ENCODE measurements at places on chromosomes 1 and 21.

DNA sequence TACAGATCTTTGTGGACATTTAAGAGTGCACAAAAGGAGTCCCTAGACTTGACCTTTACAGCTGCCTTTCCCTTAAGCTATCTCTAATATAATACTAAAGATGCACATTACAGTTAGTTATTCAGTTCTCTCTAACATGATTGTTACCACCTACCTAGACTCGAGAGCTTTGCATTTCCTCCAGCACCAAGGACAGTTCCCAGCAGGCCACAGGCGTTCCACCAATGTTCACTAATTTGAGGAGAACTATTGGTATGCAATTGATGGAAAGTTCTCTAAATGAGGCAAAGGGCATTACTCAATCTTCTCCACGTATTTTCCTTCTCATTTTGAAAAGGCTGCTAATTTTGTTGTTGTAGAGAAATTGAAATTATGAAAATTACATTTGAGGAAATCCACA lies 5.4 kb upstream of the NTNG1 start:
- DNase-seq: peak; percentile 57

- DNase-seq: peak; percentile 52
These were observed 697 bp downstream of the PRDM16 start for GRCh38 chr1:3069491-3070308.

DNA sequence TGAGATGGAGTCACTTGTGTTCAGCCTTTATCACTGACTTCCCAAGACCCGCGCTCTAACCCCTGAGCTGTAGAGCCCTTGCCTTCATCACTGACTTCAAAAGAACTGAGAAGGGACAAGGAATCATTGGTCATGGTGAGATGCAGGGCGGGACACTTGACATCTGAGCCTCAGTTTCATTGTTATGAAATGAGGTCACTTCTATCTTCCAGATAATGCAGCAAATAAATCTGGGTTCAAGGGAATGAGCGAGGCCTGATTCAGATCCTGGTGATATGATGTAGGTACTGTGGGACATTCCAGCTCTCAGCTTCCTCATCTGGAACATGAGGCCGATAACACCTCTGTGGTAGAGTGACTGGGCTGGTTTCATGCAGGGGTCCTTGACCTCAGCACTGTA lies 13.8 kb downstream of the KAZN start:
- DNase-seq: no peak

DNA sequence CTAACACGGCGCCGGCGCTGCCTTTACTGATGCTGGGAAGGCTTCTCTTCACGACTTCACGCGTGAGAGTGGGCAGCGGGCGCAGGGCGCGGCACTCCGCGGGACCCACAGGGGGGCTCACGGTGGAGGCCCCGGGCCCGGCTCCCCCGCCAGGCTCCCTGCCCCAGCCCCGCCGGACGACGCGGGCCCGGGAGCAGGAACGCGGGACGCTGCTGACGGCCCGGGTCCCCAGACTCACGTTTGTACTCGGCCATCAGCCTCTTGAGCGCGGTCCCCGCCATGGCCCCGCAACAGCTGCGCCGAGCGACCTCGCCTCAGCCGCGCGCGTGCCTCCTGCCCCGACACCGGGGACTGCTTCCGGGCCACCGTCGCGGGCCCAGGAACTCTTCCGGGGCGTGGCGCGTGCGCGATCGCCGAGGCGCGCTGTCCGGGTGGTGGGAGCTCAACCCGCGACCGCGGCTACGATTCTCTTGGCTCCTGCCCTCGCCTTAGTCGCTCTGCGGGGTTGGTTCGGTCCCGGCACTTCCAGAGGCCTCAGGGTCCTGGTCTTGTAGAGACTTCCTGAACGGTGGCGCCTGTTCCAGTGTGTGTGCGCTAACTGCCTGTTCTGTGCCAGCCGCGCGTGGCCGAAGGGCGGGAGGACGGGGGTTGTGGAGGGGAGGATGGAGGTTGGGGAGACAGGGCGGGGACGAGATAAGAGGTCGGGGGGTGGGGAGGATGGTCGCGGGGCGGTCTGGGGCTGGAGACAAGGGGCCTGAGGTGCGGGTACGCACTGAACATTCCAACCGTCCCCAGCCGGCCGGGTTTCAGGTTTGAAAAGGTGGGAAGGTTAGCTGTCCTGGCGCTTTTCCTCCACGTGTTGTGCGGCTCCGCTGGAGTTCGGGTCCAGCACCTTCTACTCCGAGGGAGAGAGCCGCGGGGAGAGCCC lies at the start of gene UBE2G2:
UBE2G2 (minus strand) TSS at position 353 of the 928 bp plus-strand sequence; CDS start at position 281, 72 bp downstream.
- DNase-seq: peak; percentile 78

GRCh38 chr1:178263341-178263740 lies 169.4 kb downstream of the RASAL2 start:
- peak; percentile 55 for DNase-seq

DNA sequence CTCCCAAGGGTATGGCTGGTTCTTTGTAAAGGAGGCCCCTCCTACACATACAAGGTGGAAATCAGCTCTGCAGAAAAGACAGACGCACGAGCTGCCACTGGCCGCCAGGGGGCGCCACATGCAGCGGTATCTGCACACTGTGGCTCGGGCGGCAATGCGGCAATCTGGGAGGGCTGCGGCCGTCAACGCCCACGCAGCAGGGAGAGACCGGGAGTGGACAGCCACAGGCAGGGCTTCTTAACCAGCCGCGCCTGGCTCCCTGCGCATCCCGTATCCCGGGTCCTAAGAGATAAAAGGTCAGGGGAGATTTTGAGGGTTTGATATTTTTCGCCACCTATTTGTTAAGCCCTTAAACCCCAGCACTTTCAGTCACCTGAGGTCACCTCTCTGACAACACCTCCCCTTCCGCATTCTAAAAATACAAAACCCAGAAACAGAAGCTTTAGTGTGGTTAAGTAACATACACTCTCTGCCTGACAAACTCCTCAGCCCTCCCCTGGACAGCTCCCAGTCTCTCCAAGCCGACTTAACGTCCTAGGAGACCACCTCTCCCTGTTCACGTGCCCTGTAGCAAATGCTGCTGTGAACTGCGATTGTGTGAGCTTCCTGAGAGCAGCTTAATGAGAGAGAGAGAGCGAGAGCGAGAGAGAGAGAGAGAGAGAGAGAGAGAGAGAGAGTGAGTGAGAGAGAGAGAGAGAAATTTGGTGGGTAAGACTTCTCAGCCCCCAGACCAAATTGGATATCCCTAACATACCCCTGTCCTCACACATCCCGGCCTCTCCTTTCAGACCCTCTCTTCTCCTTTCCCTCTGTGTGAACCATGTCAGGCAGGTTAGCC lies 13.5 kb upstream of the KCNA2 start:
- peak; percentile 62 for DNase-seq

- no peak for DNase-seq
These were observed 31.4 kb downstream of the RABGAP1L start for GRCh38 chr1:174190691-174191199.

- DNase-seq: peak; percentile 51
These were observed 38.9 kb downstream of the CCDC18 start for GRCh38 chr1:93219443-93219842.

DNA sequence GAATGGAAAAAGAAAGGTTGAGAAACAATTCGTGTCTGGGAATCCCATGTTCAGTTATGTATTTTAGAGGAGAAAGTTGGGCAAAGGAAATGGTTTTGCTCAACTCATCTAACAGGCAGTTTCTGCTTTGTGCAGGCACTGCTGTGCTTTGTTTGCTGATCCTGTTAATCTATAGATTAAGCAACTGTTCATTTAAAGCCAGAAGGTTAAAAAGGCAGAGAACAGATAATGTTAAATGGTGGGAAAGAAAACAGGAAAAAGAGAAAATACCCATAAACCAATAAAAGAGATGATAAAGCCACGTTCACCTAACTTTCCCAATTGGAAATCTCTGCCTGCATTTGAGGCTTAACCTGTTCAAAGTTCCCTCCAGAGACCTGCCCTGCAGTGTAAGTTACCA lies 70.0 kb downstream of the APP start:
- no peak for DNase-seq

DNA sequence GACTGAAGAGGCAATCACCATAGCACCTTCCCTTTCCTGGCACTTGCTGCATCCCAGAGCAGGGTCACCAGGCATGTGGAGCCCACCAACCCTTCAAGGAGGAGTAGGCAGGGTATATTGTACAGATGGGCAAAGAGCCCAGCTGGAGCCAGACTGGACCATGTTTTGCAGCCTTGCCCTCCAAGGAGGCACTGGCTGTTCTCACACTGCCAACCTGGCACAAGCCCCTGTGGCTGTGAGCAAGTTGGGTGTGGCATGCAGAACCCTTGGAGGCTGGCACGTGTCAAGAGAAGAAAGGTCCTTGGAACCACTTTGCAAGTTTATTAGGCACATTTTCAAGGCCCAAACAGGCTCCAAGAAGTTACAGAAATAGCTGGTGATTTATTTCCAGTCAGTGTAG lies 146.4 kb downstream of the FOXD2 start:
- no peak for DNase-seq

DNA sequence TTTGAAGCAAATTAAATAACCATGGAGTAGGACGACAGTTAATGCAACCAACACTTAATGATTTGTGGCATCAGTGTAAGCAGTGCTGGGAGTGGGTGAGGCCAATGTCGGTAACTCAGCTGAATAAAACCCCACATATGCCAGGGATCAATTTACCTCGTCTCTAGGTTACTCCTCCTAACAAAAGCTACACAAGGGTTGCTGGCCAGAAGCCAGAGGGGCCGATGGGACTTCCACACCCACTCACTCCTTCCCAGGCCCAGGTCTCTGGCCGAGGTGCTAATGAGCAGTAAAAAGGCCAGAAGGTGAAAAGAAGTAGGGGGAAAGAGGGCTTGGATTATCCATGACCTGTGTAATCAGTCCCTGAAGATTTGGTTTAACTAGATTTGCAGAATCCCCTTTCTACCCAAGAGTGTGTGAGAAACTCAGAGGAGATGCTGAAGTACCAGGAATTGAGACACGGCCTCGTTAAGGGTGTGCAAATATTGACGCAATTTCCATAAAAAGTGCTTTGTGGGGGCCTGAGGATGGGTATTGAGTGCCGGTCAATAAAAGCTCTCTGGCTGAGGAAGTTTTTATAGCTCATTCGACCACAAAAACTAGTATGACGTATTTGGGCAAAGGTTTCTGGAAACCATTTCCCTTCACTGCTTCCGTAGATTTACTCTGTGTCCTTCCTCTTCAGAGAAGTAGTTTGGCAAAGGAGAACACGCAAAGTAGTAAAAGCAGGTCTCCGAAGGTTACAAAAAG lies 145.5 kb downstream of the TBX15 start:
- no peak for DNase-seq

- DNase-seq: no peak
These were observed 2.3 kb downstream of the RHOU start for GRCh38 chr1:228737601-228738041.

DNA sequence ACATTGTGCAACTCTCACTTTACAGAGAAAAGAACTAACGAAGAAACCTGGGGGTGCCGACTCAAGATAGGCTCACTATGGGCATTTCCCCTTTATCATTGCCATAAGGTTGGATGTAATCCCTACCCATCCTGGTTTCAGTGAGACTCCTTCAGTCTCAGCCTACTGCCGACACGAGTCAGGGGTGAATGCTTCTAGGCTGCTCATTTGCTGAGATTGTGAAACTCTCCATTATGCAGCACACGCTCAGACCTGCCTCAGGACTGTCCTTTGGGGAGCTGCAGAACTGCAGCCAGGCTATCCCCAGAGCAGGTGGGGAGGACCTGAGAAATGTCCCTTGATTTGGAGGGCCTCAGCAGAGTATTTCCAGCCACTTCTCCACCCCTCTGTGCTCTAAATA lies 22.2 kb downstream of the TSHB start:
- DNase-seq: no peak

- DNase-seq: no peak
These were observed 248.6 kb downstream of the MATN1 start for GRCh38 chr1:30474818-30475200.

DNA sequence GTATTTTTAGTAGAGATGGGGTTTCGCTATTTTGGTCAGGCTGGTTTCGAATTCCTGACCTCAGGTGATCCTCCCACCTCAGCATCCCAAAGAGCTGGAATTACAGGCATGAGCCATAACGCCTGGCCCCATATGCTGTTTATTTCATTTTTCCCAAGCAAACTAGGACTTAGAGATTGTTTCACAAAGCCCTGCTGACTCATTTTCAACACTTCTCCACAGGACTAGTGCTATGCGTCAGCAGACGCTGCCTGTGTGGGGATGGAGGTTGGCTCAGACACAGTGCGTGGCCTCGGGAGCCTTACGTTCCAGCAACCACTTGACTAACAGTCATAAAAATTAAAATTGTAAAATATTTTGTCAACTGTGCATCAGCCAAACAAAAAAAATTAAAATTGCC lies 22.7 kb downstream of the PKNOX1 start:
- DNase-seq: peak; percentile 84

DNA sequence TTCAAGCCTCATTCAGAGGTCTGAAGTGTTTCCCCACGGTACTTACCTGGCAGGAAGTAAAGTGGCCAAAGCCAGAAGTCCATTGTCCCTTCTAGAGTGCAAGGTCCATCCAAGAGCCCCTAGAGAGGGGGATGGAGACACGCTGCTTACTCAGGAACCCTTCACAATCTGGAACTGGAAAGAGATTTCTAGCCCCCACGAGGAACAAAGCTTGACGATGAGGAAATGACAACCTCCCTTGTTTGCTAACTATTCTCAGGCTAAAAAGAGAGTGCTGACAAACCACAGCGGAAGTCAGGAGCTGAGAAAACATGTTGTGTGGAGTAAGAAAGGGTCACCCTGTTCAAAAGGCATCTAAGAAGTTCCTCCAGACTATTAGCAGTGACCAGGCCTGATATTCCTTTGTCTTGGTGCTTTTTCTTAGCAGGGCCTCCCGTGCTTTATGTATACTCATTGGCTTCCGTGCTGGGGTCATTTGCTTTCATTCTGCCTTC lies at the start of gene FCMR:
FCMR (minus strand) TSS at position 170 of the 494 bp plus-strand sequence; CDS start at position 83, 87 bp downstream.
- no peak for DNase-seq

All from M059J (cell line).